ENCODE measurements at places on chromosomes 16 and 17.

GRCh38 chr17:4110152-4110551, 32.7 kb downstream of the ZZEF1 start:
- DNase-seq = no peak

DNA sequence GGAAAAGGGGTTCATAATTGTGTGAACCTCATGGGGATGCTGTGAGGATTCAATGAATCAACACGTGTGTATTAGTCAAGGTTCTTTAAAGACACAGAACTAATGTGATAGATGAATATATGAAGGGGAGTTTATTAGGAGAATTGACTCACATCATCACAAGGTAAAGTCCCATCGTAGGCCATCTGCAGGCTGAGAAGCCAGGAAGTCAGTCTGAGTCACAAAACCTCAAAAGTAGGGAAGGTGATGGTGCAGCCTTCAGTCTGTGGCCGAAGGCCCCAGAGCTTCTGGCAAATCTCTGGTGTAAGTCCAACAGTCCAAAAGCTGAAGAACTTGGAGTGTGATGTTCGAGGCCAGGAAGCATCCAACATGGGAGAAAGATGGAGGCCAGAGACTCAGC, 413.4 kb downstream of the CDH13 start:
- no peak for DNase-seq

GRCh38 chr17:74298778-74299177, 24.7 kb downstream of the DNAI2 start:
- no peak for DNase-seq

GRCh38 chr17:78231991-78232858, 794 bp downstream of the TMEM235 start:
- DNase-seq = no peak

DNA sequence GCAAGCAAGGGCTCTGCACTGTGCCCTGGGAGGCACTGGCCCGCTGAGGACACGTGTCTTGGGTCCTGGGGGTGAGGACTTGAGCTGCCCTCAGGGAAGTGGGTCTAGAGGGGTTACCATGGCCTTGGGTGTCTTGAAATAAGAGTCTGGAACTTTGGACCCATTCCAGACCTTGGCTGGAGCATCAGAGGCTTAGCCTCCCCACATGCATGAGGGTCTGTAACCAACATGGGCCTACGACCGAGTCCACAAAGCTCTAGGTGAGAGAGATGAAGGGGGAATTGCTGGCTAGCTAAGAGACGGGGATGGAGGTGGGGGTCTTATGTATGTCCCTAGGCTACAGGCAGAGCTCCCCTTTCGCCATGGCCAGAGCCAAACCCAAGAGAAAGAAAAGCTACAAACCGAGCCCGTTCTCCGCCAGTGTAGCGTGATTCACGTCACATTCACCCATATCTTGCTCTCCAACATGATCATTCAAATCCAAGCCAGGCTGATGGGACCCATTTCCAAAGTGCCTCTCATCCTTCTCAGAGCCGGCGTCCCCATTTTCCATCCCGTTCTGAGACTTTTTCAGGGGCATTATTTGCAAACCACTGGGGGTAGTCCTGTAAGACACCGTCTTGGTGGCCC, 120.1 kb downstream of the CDYL2 start:
- no peak for DNase-seq

GRCh38 chr17:81733507-81734404, 21.7 kb downstream of the SLC25A10 start:
- DNase-seq = peak; percentile 49

DNA sequence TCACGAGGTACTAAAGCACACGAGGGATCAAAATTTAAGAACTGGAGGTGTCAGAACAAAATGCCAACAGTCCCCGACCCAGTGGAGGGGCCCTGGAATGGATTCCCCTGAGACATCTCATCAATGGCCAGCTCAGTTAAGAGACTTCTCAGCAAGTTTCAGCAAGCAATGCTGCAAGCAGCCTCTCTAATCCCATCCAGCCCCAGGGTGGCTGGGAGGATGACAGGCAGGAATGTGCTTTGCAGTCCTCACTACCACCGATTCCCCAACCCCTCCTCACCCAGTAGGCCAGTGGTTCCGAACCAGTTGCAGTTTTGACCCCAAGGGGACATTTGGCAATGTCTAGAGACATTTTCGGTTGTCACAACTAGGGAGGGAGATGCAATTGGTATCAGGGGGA, 8.7 kb downstream of the GPRC5B start:
- DNase-seq = no peak

GRCh38 chr17:73705594-73705993, 61.3 kb upstream of the SDK2 start:
- DNase-seq = no peak

- DNase-seq = no peak
These were observed 781 bp downstream of the ARHGDIA start for GRCh38 chr17:81870131-81870980.

- DNase-seq = no peak
These were observed 16.1 kb upstream of the C16orf54 start for GRCh38 chr16:29761882-29762281.

- DNase-seq = no peak
These were observed 85.4 kb downstream of the ITFG1 start for GRCh38 chr16:47375423-47375822.

GRCh38 chr17:39854909-39855308, 9.2 kb downstream of the IKZF3 start:
- no peak for DNase-seq

DNA sequence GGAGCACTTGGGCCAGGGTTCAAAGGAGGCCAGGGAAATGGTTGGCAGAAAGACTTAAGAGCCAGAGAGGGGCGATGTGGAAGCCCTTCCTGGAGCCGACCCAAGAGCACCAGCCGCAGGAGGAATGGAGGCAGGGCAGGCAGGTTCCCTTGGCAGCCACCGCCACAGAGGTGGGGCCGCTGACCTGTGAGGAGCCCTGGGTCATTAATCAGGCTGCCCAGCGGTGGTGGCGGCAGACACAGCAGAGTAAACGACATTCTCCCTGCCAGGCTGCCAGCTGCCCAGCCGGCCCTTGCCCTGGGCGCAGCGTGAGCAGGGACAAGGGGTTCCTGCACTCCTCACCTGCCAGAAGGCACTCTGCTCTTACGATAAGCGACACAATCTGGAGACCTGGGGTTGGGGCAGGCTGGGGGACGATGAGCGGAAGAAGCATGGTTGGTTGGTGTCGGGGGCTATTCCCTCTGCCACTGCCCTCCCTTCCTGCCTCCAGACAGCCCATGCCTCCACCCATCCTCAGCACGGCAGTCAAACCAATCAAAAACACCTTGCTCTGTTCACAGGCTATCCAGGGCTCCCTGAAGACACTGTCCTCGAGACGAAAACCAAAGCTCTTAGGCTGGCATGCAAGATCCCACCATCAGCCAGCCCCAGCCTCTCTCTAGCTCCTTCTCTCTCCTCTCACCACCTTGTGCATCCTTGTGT, 40.9 kb downstream of the PLXDC1 start:
- no peak for DNase-seq

DNA sequence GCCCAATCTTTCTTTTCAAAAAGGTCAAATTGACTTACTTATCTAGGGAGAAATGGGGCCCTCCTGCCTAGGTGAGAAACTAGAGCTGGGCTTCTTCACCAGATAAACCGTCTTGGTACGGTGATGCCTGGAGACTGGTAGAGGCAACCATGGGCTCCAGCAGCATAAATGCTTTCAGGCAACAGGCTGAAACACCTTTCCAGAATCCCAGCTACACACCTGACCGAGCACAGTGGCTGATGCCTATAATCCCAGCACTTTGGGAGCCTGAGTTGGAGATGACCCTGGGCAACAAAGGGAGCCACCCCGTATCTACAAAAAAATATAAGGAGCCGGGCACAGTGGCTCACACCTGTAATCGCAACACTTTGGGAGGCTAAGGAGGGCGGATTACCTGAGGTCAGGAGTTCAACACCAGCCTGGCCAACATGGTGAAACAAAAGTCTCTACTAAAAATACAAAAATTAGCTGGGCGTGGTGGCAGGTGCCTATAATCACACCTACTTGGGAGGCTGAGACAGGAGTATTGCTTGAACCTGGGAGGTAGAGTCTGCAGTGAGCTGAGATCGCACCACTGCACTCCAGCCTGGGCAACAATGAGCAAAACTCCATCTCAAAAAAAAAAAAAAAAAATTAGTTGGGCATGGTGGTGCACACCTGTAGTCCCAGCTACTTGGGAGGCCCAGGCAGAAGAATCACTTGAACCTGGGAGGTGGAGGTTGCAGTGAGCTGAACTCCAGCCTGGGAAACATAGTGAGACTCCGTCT, 8.0 kb downstream of the TRAF4 start:
- DNase-seq = no peak

DNA sequence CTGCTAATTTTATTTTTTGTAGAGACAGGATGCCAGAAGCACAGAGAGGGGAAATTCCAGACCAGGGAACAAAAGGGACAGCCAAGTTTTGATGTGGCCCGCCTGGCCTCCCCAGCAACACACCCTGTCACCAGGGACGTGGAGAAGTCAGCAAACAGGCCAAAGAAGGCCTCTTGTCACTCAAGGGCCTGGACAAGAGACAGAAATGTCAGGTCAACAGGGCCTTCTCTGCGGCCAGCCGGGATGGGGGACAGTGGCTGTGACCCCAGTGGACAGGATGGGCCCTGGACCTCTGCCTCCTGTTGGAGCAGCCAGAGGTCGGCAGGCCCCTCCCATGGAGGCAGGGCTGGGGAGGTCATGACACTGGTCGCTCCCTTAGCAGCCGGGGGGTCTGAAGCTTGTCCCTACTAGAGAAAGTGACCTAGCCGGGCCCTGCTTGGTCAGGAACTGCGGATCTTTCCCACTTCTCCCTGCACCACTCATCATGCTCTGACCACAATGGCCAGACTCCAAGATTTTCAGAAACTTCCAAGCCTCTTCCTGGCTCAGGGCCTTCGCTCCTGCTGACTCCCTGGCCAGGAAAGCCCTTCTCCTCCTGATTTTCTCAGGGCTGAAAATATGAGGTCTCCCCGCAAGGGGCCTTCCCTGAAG, 9.2 kb upstream of the TVP23A start:
- no peak for DNase-seq

GRCh38 chr17:31388770-31389656, 2.5 kb upstream of the RAB11FIP4 start:
- DNase-seq = peak; percentile 13

GRCh38 chr16:12182212-12182611, 205.7 kb downstream of the SNX29 start:
- no peak for DNase-seq

GRCh38 chr16:50610331-50611262, 62.4 kb downstream of the NKD1 start:
- no peak for DNase-seq

GRCh38 chr16:1510941-1511351, 17.8 kb downstream of the TELO2 start:
- no peak for DNase-seq

- DNase-seq = no peak
These were observed 74.0 kb downstream of the TANC2 start for GRCh38 chr17:63039899-63040602.

GRCh38 chr17:7852262-7852670, 2.6 kb upstream of the TMEM88 start:
- DNase-seq = no peak

- DNase-seq = no peak
These were observed 28.8 kb upstream of the RNF43 start for GRCh38 chr17:58446086-58446485.

- no peak for DNase-seq
These were observed 23.7 kb downstream of the CCL4 start for GRCh38 chr17:36127199-36127893.

- no peak for DNase-seq
These were observed 30.5 kb downstream of the TMEM98 start for GRCh38 chr17:32958418-32958817.

GRCh38 chr17:29349409-29349808, 40.8 kb upstream of the TAOK1 start:
- no peak for DNase-seq
